ENCODE measurements at places on chromosomes 6 and 20. TPM values are rescaled to one million over a fixed set of nuclear protein-coding genes. Genes with fewer than 3 reads are reported as not detected.
A peak's percentile ranks its signal among the peaks of the same experiment; 100 is the strongest.

MYLK4 gene
- 3.6 TPM for total RNA-seq

DEFB124 gene
- 0.33 TPM for total RNA-seq

ADGRF5 gene
- total RNA-seq: 15.5 TPM

MUC21 gene
- not detected for total RNA-seq

OXT gene
- total RNA-seq: not detected

METTL24 gene
- total RNA-seq: 5.8 TPM

DNA sequence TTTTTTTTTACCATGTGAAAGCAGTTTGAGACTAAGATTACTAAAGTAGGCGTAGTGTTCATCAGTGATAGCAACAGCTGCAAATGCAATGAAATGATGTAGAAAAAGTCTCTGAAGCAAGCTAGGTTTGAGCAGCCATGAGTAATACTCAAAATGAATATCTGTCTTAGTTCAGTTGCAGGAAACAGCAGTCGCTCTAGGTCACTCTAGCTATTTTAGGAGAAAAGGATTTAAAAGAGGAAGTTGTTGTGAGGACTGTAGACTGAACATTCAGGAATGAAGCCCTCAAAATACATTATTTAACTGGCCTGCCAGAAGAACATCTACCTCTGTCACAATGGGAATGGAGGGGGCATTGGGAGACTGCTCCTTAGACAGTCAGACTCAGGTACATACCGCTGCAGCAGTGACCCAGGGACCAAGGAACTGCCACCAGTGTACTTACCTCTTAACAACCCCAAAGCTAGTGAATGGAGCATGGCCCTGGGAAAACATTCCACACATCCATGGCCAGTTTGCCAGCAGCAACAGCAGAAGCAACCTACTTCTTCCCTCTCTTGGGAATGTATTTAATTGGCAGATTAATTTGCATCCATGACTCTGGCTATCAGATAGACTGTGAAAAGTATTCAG, 243.0 kb upstream of the KHDRBS2 start:
- no peaks in the 10 kb centered on the region for H3K36me3 ChIP-seq
- no peaks in the 10 kb centered on the region for H3K27me3 ChIP-seq
- no peak overlapping the region for H3K4me3 ChIP-seq
- H3K4me1 ChIP-seq: no peaks in the 10 kb centered on the region

DNA sequence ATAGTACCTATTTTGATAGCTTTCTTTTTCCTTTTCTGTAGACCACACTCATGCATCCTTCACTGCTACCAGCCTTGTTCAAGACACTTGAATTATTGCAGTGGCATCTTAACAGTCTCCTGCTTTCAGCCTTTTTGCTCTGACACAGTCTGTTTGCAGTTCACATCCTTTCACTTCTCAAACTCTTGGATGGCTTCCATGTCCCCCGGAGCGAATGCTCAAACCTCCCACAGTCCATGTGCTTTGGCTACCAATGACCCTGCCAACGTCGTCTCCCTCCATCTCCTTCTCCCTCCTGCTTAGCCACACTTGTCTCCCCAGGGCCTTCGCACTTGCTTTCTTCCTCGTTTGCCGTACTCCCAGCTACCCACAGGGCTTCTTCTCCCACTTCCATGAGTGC, 270.0 kb upstream of the ZFP64 start:
- H3K27ac ChIP-seq: no peak overlapping the region
- peak; percentile 55 for DNase-seq
- no peaks in the 10 kb centered on the region for H3K36me3 ChIP-seq
- no peak overlapping the region for H3K4me3 ChIP-seq

DNA sequence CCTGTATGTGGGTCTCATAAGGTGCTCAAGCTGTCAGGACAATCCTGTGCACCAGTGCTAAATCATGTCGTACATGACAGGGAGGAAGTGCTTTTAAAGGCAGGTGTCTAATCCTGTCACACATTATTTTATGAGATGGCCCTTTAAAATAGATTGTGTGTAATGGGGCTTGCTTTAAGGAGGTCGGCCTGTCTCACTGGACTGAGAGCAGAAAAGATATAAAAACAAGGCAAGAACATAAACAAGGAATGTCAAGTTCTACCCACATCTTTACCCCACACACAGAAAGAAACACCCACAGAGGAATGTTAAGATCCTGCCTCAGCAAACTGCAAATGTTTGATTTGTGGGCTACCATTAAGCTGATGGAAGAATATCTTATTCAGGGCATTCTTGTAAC, 279.0 kb downstream of the FOXA2 start:
- no peak overlapping the region for H3K27ac ChIP-seq
- H3K4me3 ChIP-seq: no peak overlapping the region
- no peaks in the 10 kb centered on the region for H3K27me3 ChIP-seq
- DNase-seq: no peak
- H3K36me3 ChIP-seq: no peaks in the 10 kb centered on the region

DNA sequence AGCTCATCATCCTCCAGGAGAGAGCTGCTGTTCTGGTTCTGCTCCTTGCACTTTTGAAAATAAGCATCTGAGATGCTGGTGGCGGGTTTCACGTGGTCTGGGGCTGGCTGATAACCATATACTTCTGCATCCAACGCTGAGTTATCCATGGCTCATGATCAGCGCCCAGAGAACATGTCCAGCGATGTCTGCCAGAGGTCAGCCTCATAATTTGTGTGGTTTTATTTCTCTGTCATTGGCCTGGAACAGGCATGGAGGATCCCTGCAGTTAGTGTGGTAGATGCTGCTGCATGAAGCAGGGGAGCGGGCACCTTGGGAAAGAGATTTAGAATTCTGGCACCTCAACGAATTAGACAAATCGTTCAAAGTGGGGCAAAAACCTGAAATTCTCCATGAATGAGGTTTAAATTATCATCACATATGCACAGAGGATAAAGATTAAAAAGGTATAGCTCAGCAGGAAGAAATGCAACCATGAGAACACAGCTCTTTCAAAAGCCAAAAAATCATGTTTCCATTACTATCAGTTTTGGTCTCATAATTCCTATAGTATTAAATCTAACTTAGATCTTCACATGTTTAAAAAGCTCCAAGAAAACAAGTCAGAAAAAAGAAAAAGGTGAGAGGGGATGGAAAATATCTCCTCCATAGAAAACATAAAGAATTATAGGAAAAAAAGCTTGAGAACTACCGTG, 157.2 kb downstream of the SOD2 start:
- no peaks in the 10 kb centered on the region for H3K27me3 ChIP-seq
- H3K4me3 ChIP-seq: no peak overlapping the region
- H3K27ac ChIP-seq: no peak overlapping the region
- no peaks in the 10 kb centered on the region for H3K4me1 ChIP-seq
- DNase-seq: no peak

DNA sequence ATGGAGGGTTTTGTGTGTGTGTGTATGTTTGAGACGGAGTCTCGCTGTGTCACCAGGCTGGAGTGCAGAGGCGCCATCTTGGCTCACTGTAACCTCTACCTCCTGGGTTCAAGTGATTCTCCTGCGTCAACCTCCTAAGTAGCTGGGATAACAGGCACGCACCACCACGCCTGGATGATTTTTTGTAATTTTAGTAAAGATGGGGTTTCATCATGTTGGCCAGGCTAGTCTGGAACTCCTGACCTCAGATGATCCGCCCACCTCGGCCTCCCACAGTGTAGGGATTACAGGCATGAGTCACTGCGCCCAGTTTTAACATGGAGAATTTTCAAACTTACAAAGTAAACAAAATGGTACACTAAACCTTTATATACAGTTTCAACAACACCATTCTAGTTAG, 22.8 kb downstream of the AMD1 start:
- no peaks in the 10 kb centered on the region for H3K27me3 ChIP-seq
- no peak overlapping the region for H3K4me3 ChIP-seq
- no peak for DNase-seq
- H3K4me1 ChIP-seq: no peaks in the 10 kb centered on the region

DNA sequence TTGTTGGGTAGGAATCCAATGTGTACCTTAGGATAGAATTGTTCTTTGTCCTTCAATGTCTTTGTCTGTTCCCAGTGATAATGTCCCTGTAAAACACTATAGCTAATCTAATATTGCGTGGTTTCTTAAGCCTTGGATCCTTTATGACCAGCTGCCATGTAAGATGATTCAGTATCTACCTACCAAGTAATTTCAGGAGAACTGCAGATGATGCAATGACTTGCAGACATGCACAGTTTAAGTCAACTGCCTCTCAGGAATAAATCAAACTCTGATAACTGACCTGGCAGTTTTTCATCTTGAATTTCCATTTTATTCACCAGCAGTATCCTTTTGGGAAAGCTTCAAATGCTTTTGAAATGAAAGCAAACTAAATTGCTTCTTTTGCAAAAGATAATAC, 157.8 kb downstream of the TPBG start:
- H3K36me3 ChIP-seq: no peaks in the 10 kb centered on the region
- peak; percentile 6 for DNase-seq
- H3K27me3 ChIP-seq: no peaks in the 10 kb centered on the region
- H3K4me1 ChIP-seq: no peaks in the 10 kb centered on the region
- H3K4me3 ChIP-seq: no peak overlapping the region

DNA sequence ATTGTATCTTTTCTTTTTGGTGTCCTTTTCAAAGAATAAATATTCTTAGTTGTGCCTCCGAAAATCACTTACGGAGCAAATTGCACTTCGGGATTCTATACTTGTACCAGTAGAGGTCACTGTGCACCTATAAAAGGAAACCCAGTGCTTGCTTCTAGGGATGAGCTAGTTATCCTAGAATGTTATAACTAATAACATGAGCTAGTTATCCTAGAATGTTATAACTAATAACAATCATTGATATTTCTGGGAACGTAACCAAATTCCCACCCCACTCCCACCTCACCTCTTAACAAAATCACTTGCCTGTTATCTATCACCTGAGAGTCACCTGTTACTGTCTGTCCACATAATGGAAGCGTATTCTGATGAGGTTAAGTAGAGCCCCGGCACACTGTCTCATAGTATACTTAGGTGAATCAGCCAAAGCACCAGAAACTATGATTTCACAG, 126.9 kb upstream of the TIAM2 start:
- H3K4me3 ChIP-seq: no peak overlapping the region
- H3K36me3 ChIP-seq: no peaks in the 10 kb centered on the region
- peaks cover 4% of the 10 kb centered on the region for H3K4me1 ChIP-seq
- peak; percentile 65 for DNase-seq

DNA sequence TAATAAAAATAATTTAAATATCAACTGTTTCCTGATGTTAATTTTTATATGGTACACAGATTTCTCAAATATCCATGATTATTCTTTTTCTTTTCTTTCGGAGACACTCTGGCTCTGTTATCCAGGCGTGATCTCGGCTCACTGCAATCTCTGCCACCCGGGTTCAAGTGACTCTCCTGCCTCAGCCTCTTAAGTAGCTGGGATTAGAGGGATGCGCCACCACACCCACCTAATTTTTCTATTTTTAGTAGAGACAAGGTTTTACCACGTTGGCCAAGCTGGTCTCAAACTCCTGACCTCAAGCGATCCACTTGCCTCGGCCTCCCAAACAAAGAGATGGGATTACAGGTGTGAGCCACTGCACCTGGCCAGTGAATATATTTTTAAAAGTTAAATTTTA, 20.5 kb downstream of the ROMO1 start:
- H3K27ac ChIP-seq: no peak overlapping the region
- H3K4me3 ChIP-seq: no peak overlapping the region
- no peaks in the 10 kb centered on the region for H3K27me3 ChIP-seq
- H3K4me1 ChIP-seq: no peaks in the 10 kb centered on the region

DNA sequence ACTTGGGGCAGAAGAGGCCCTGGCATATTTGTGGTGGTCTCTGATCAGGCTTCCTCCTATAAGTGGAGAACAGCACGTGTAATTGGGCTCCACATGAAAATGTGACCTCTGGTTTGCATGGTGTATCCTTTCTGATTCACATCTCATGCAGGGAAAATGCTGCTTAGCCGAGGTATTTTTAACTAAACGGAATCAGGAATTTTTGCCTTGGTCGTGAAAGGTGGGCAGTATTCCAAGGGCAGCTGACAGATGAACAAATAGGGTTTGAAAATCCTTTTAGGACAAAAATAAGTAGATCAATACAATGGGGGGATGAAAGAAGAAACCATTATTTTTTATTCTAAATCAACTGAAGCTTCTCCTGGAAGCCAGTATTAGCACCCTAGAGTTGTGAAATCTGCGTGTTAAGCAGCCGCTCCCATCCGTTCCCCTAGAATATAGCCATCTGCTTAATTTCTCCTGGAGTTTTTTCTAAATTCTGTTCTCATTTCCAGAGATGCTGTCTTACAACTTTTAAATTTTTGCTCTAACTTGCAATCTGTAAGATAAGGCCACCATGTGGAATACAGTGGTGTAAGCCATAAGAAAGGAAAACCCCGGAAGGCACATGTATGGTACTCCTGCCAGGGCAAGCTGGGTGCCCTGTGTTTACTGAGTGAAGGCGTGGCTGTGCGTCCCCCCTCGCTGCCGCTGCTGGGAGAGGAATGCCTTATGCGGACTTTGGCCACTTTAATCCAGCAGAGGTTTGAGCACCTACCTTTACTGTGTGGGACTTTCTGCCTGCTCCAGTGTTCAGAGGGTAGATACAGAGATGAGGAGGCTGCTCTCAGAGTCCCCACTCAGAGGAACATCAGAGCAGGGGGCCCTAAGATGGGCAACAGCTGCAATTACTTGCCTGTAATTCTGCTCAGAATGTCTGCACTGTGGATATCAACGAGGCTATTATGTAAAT, 52.4 kb downstream of the SYNJ2 start:
- H3K4me1 ChIP-seq: peaks cover 21% of the 10 kb centered on the region
- no peaks in the 10 kb centered on the region for H3K27me3 ChIP-seq
- no peak for DNase-seq
- H3K36me3 ChIP-seq: peaks cover 14% of the 10 kb centered on the region
- H3K4me3 ChIP-seq: no peak overlapping the region
- H3K27ac ChIP-seq: no peak overlapping the region

DNA sequence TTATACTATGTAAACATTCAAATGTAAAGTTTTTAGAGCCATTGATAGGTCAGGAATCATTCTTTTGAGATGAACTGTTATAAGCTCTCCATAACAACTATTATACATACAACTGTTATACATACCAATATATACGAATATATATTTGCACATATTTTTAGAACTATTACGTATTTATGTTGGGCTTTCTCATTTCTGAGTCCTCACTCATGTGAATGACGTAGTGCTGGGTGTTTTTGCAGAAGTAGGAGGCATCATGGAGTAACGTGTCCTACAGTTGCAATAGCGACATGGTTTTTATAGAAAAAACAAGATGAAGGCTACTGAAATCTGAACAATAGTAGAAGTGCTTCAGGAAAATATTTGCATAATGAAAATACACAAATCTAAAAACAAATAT, 36.4 kb upstream of the ADGRF4 start:
- no peak overlapping the region for H3K4me3 ChIP-seq
- H3K27ac ChIP-seq: no peak overlapping the region
- DNase-seq: no peak
- no peaks in the 10 kb centered on the region for H3K36me3 ChIP-seq
- H3K4me1 ChIP-seq: no peaks in the 10 kb centered on the region

DNA sequence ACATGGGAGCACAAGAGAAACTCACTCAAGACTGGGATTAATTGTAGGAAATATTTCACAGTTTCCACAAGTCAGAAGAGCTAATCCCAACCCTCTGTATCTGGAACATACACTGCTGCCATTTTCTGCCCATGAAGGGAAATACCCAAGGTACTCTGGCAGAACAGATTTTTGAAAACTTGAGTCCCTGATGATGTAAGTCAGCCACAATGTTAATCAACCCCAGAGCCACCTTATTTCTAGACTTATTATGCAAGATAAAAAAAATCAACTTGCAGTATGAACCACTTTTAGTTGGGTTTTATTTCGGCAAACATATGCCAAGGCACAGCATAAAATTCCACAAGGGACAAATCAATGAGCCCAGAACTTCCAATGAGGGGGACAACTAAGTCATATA, 141.5 kb downstream of the LY86 start:
- no peak for DNase-seq
- H3K27me3 ChIP-seq: no peaks in the 10 kb centered on the region
- no peak overlapping the region for H3K4me3 ChIP-seq
- H3K4me1 ChIP-seq: peaks cover 9% of the 10 kb centered on the region
- H3K27ac ChIP-seq: no peak overlapping the region
